Muscle of arm (tissue), 14 donors: ENCODE measurements at places on chromosomes 5 and 9. TPM values are rescaled to one million over a fixed set of nuclear protein-coding genes. Genes with fewer than 3 reads are reported as not detected.

- peak; percentile 72 for DNase-seq
Observed at GRCh38 chr9:18438300-18438925, 35.5 kb upstream of the ADAMTSL1 start.

MLANA gene
- 1.0 TPM for polyA plus RNA-seq

GRCh38 chr9:21661626-21662025, 140.8 kb upstream of the MTAP start:
- DNase-seq: no peak

GRCh38 chr5:132019857-132020555, 8.5 kb upstream of the ACSL6 start:
- no peak for DNase-seq

PTGS1 gene
- polyA plus RNA-seq: 4.1 TPM

DNA sequence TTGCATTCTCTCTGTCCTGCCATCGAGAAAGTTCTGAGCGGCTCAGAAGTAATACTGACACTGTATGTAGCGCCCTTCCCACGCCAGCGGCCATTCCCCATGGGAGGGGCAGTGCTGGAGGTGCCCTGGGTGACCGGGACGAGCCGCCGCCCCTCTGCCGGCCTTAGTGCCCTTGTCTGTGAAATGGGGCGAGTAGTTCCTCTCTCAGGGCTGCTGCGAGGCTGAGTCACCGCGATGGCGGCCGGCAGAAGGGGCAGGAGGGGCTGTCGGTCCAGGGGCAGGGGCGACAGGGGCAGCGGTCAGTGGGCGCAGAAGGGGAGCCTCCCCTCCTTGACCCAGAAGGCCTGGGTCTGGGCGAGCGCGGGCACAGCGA, 148.9 kb downstream of the GAPVD1 start:
- no peak for DNase-seq

DNA sequence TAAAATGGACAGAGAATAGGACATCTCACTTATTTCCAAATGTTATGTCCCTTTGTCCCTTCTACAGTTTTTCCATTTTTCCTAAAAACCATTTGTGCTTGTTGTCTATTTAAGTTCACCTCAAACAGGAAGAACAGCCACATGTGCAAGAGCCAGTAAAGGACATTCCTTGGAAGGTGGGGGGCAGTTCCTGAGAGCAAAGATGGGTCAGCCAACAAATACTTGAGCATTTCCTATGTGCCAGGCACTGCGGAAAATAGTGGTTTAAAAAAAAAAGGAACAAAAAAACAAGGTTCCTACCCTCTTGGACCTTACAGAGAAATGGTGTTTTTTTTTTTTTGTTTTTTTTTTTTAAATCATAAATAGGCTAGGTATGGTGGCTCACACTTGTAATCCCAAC, 26.8 kb downstream of the ANP32B start:
- no peak for DNase-seq

DNA sequence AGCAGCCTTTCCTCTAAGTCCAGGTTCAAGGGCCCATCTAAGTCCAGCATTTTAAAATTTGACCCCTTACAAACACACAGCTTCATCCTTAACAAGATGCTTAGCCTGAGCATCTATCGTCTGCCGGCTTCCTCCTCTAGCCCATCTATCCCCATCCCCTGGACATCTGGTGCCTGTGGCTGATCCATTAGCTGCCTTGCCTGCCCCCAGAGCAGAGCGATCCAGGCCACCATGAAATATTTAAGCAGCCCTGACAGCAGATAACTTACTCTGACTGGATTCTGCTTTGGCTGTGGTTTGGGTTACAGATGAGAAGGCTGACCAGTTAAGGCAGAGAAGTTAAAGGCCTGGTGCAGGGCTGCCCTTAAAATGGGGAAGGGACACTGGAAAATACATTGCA, 30.9 kb upstream of the CPEB4 start:
- no peak for DNase-seq

LCN1 gene
- not detected for polyA plus RNA-seq

DNA sequence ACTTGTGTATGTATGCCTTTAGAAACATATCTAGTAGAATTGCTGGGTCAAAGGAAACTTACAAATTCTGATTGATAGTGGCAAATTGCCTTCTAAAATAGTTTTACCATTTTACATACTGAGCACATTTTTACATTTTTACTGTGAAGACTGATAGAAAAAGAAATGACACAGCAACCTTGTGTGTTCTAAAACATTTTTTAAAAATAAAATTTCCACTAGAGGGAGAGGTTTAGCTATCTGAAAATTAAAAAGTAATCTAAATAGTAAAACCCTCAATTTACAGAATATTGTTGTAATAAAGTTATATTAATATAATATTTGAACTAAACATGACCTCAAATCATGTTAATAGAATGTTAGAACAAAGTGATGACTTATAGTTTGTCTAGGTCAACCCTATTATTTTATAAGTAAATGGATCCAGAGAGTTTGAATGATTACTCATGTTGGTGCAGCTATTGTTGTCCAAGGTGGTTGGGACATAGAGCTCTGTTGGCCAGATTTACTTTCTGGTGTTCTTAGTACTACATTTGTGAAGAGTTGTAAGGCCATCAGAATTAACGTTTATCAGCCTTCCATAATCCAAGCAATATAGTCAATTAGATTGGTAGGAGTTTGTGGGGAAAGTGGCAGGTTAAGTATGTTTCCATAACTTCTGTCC, 17.2 kb downstream of the CENPP start:
- DNase-seq: no peak

INPP5E gene
- 9.7 TPM for polyA plus RNA-seq

CCDC192 gene
- polyA plus RNA-seq: 0.69 TPM

LECT2 gene
- 0.88 TPM for polyA plus RNA-seq

SPDL1 gene
- 12.3 TPM for polyA plus RNA-seq

DNA sequence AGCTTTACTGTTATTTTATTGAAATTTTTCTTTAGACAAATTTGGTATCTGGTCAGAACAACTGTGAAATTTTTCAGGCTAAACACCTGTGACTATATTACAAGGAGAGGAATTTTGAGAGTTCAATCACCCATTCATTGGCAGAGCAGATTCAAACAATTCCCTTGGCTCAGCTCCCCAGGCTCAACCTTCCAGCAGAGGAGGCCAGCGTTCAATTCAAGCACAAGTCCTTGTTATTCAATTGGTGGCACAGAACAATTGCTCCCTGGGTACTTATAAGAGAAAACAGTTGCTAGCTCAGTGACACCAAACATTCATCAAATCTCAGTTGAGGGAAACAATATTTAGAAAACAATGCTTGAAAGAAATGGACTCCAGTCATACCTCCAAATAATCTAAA, 83.3 kb downstream of the SUSD1 start:
- no peak for DNase-seq

GRCh38 chr5:123344816-123345426, 78.3 kb downstream of the CEP120 start:
- peak; percentile 34 for DNase-seq
